Activated effector memory CD4-positive, alpha-beta T cell treated with Interleukin-2 at 50 U/mL for 16 hours (primary cell): ENCODE measurements at places on chromosomes 4 and X.
A peak's percentile ranks its signal among the peaks of the same experiment; 100 is the strongest.

- DNase-seq, result no peak
Measured at GRCh38 chrX:45233531-45233930, 32.9 kb upstream of the DIPK2B start.

- DNase-seq, result no peak
Measured at GRCh38 chr4:19905024-19905423, 346.7 kb upstream of the SLIT2 start.

DNA sequence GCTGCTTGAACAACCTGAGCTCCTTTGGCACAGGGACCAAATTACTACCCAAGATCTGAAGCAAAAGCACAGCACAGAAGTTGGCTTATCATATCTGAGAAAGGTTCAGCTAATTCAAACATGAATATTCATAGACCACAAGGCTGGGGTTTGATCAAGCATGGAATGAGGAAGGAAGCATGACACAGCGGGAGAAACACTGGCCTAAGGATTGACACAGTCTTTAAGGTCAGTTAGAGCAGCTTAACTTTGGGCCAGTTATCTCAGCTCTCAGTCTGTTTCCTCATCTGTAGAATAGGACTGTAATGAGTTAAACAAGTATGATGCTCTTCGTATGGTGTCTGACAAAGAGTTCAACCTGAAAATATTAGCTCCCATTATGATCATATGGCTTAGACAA, 88.5 kb upstream of the CBR4 start:
- no peak for DNase-seq

- no peak for DNase-seq
Measured at GRCh38 chrX:42075032-42075431, 151.7 kb upstream of the CASK start.

- no peak for DNase-seq
Measured at GRCh38 chrX:56802428-56802827, 73.4 kb downstream of the NBDY start.

GRCh38 chrX:57227691-57228090, 58.8 kb upstream of the FAAH2 start:
- DNase-seq, result no peak

GRCh38 chr4:143347484-143348111, 10.9 kb downstream of the GAB1 start:
- no peak for DNase-seq

DNA sequence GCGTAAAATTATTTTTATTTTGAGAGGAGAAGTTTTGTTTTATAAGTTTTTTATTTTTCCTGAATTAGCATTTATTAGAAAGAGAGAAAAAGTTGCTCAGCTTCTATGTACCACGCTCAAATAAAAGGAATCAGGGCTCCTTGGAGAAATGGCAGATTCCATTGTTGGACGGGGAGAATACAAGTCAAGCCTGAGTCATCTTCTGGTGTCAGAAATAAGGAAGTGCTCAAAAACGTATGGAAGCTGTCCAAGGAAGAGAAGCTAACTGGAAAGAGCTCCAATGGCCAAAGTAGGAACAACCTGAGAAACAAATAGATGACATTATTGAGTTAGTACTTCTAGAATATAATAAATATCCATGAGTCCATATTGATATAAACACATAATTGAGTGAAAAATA, 89.3 kb upstream of the NEIL3 start:
- DNase-seq, result no peak

DNA sequence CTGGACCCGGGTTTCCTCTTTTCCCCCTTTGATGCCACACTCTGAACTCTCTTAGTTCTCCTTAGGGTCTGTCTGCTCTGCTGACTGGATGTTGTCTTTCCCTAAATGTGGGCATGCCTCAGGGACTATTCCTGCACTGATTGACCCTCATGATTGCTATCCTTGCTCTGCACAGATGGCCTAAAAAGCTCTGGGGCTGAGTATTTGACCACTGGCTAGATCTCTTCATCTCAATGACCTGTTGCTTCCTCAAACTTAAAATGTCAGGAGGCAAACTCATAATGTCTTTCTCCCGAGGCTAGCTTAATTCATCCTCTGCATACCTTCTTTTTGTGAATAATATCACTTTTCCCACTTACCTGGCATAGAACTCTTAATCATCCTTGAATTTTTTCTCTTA, 157.4 kb downstream of the GATB start:
- DNase-seq, result no peak

- DNase-seq, result no peak
Measured at GRCh38 chrX:150572206-150572605, 3.8 kb downstream of the MTM1 start.

GRCh38 chr4:7055990-7056325, 11.9 kb downstream of the GRPEL1 start:
- DNase-seq, result no peak

GRCh38 chr4:121096191-121096590, 23.9 kb upstream of the NDNF start:
- no peak for DNase-seq

DNA sequence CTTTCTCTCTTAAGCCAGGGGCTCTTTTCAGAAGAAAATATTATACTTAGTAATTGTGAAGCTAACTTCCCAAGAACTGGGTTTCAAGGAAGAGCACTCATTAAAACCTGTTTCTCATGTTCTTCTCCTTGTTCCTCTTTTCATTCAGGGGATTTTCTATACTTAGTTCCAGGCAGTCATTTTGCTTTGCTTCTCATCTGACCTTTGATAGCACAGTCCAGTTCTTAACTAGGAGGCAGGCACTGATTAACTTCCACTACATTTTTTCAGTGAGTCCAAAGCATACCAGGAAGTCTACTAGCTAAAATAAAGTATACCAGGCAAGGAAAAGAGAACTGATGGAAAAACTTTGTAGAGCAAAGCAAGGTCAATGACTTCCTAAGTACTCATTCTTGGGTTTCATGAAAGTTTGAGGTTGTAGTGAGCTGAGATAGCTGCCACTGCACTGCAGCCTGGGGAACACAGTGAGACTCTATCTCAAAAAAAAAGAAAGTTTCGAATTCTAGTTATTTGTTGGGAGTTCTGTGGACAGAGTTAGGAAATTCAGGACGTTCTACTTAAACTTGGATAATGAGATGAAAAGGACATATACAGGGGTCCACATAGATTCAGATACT, 190.1 kb upstream of the HS3ST1 start:
- DNase-seq, result no peak

GRCh38 chrX:74216421-74216820, 87.6 kb upstream of the ZCCHC13 start:
- DNase-seq, result no peak

DNA sequence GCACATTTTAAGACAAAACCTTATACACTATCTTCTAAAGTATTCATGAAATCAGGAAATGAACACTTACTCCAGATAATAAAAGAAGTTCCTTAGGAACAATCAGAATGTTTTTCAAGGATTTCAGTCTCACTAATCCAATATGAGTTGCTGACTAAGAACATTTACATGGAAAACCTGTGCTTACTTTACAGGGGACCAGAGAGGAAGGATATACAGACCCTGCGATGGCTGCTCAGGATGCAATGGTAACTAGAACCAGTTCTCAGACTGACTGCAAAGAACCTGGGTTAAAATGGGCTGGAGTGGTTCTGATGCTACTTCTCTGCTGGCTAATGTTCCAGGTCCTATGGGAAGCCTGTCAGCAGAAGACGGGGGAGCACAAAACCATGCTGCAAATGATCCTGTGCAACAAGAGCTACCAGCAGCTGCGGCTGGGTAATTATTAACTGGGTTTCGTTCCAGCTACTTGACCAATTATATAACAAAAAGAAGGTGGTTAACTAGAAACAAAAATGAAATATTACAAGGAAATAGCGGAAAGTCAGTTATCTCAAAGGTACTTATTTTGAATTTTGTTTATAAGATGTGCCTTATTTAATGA, 85.3 kb downstream of the ANXA10 start:
- DNase-seq, result no peak

GRCh38 chr4:104465201-104465600, 29.5 kb downstream of the CXXC4 start:
- no peak for DNase-seq

GRCh38 chrX:154419688-154420401, 8.5 kb downstream of the TAFAZZIN start:
- DNase-seq, result no peak

- no peak for DNase-seq
Measured at GRCh38 chr4:148057516-148057915, 325.6 kb downstream of the ARHGAP10 start.

GRCh38 chr4:102103368-102103767, 241.9 kb downstream of the SLC39A8 start:
- DNase-seq, result no peak

GRCh38 chr4:120540625-120541024, 381.9 kb downstream of the PRDM5 start:
- no peak for DNase-seq

GRCh38 chr4:42436928-42437565, 39.8 kb downstream of the SHISA3 start:
- DNase-seq, result no peak

- DNase-seq, result no peak
Measured at GRCh38 chr4:177191586-177191985, 118.1 kb upstream of the NEIL3 start.

DNA sequence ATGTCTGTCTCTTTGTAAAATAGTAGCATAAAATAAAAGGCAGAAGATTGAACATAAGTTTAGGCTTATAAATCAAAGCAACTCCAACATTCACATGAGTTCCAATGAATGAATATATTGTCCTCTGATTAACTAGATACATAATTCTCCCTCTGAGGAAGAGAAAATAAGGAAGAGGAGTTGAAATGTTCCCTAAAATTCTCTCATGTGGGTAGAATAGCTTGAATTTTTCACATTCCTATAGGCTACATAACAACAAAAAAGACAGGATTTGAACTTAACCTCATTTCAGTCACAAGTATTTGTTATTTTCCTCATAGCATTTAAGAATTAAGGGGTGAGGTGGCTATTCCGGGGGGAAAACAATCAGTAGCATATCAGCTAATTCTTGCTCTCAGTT, 462.4 kb upstream of the NDST4 start:
- DNase-seq, result no peak

DNA sequence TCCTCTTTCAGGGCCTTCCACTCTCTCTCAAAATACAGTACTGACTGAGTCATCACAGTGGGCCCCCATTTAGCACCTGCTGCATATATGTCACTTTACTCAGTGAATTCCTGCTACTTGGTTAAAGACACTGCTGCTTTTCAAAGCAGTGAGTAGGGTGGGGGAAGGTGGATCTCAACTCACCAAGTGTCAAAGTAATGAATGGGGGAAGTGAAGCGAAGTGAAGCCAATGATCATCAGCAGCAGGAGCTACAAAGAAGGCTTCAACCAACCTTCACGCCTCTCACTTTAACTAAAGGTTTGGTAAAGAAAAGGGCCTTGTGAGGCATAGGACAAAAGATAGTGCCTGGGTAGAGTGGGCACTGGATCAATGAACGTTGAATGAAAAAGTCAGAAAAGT, 424.1 kb downstream of the SMARCA1 start:
- no peak for DNase-seq

- DNase-seq, result no peak
Measured at GRCh38 chr4:41791557-41791956, 43.0 kb upstream of the PHOX2B start.

- DNase-seq, result no peak
Measured at GRCh38 chr4:1683261-1683735, 815 bp downstream of the FAM53A start.

DNA sequence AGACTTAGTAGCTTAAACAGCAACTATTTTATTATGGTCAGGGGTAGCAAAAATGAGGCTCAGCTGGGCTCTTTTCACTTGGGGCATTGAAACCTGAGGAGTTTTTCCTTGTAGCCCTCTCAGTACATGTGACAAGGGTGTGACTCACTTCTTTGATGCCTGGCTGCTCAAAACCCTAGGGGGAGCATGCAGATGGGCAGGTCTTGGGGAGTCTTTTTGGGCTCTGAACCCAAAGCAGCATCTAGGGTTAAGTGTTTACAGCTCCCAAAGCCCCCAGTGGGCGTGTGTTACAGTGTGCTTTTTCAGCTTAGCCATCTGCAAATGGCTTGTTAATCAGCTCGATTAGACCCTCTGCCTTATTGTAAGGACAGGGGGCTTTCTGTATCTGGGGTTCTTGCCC, 1752.7 kb downstream of the PCDH7 start:
- no peak for DNase-seq

DNA sequence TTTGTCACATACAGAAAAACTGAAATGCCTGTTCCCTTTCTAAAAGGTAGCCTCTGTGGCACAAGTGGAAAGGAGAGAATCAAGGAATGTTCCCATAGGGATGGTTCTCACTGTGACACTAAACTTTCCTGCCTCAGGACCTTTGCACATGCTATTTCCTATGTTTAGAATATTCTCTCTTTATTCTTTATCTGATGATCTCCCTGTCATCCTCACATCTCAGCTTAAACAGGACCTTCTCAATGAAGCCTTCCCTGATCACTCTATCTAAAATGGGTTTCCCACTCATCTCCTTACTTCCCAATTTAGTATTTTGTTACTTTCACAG, 32.3 kb downstream of the HOPX start:
- no peak for DNase-seq

DNA sequence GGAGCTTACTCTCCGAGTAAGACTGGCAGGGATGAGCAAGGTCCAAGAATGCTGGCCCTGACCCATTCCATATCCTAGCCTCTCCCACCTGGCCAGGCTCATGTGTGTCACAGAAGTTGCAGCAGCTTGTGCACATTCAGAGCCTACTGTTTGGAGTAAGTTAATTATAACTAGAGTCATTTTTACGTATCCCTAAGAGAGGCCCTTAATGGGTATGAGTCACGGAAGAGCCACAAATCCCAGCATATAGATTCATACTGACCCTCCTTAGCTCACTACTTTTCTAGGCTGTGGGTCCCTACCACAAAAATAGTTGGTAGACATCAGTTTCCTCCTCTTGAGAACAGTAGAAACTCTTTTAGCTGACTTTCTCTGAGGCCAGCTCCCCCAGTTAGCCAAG, 118.3 kb upstream of the FRG1 start:
- DNase-seq, result no peak

GRCh38 chr4:181799561-181800069, 443.6 kb upstream of the TENM3 start:
- no peak for DNase-seq

GRCh38 chr4:184395971-184396391, 78.4 kb downstream of the IRF2 start:
- no peak for DNase-seq

- no peak for DNase-seq
Measured at GRCh38 chr4:150106886-150107285, 28.6 kb downstream of the DCLK2 start.

- no peak for DNase-seq
Measured at GRCh38 chr4:139607502-139608060, 51.6 kb upstream of the SETD7 start.

DNA sequence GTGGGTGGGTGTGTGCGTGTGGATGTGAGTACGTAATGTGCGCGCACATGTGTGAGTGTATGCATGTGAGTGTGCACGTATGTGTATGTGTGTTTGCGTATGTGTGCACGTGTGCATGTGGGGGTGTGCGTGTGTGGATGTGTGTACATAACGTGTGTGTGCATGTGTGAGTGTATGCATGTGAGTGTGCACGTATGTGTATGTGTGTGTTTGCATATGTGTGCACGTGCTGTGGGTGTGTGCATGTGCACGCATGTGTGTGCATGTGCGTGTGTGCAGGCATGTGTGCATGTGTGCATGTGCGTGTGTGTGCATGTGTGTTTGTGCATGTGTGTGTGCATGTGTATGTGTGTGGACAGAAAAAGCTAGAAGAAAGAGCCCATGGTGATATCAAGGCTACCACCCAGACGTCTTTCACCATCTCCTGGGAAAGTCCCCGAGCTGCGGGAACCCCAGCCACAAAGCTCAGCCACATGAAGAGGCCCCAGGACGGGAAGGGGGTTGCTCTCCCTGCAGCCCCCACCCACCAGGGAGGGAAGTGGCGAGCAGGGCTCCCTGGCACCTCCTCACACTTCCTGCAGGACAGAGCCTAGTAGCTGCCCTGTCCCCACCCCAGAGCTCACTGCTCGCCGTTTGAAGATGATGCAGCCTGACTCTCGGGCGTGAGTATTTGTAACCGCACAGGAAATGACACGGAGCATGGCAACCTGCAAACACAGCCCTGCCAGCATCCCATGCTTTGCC, 108.3 kb downstream of the DCTD start:
- DNase-seq, result peak; percentile 32
